ENCODE measurements at places on chromosomes 2 and 18. TPM values are rescaled to one million over a fixed set of nuclear protein-coding genes. Genes with fewer than 3 reads are reported as not detected.

The SOX11 gene
- total RNA-seq = 576 TPM

The TMEM247 gene
- total RNA-seq = not detected

The WDFY1 gene
- 33.0 TPM for total RNA-seq

The RGPD3 gene
- 0.27 TPM for total RNA-seq

The ADRA2B gene
- 0.91 TPM for total RNA-seq

The DHX57 gene
- total RNA-seq = 38.6 TPM

The BMP10 gene
- total RNA-seq = not detected

The C2orf15 gene
- 0.34 TPM for total RNA-seq

The CROCC2 gene
- not detected for total RNA-seq

The DAPL1 gene
- not detected for total RNA-seq

The SCYGR3 gene
- not detected for total RNA-seq

The UGT1A5 gene
- not detected for total RNA-seq

The MAP3K20 gene
- total RNA-seq = 0.76 TPM

The ALPG gene
- total RNA-seq = 2.4 TPM

The IL1F10 gene
- not detected for total RNA-seq

The SCN2A gene
- total RNA-seq = 0.39 TPM

The GAL3ST2 gene
- 0.42 TPM for total RNA-seq

The MC5R gene
- total RNA-seq = not detected

The CDH19 gene
- not detected for total RNA-seq

The HJURP gene
- total RNA-seq = 6.9 TPM

The TBR1 gene
- not detected for total RNA-seq
